ENCODE measurements at places on chromosomes 3 and 15.

- no peak for DNase-seq
Measured at GRCh38 chr3:123331006-123331405, 117.9 kb downstream of the ADCY5 start.

- DNase-seq = no peak
Measured at GRCh38 chr3:129065720-129066073, 5.1 kb downstream of the GP9 start.

DNA sequence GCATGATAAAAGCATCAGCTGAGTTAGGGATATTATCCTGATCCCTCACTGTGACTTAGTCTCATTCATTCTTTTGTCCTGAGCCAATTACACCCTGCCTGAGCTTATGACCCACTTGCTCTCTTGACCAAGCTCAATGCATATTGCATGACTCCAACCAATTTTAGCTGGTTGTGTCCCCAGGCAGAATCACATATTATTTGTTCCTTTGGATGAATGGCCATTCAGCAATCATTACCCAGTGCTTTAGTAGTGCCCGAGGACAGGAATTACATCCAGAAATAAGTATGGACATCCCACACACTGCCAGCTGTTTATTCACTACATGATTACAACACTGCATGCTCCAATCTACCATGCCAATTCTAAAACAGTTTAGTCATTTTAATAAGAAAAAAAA, 322.5 kb downstream of the ZBBX start:
- no peak for DNase-seq

DNA sequence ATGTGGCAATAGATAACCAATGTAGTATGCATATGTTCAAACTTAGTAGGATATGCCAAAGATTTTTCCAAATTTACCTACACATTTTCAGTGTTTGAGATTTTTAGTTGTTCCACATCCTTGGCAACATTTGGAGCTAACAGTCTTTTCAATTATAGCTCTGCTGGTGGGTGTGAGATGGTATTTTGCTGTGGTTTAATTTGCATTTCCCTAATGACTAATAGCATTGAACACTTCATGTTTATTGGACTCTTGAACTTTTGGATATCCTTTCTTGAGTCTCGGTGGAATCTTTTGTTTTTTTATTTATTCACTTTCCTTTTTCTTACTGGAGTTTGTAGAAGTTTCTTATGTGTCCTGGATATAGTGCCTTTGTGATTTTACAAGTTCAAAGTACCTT, 11.0 kb upstream of the ILDR1 start:
- no peak for DNase-seq

DNA sequence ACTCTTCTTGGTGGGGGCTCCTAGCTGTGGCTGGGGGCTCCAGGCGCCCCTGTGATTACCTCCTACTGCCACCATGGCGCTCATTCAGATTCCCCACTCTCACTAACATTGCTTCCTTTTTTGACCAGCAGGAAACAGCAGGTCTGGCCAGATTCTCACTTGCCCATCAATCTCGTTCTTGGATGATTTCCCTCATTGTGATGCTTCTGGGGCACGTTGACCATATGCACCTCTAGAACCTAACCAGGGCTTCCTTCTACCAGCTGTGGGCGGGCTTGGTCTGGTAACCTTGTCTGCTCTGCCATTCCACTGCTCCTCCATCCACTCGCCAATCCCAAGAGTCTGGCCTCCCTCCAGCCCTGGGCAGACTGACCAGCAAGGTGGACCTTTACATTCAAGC, 35.9 kb upstream of the PTPN23 start:
- DNase-seq = no peak

DNA sequence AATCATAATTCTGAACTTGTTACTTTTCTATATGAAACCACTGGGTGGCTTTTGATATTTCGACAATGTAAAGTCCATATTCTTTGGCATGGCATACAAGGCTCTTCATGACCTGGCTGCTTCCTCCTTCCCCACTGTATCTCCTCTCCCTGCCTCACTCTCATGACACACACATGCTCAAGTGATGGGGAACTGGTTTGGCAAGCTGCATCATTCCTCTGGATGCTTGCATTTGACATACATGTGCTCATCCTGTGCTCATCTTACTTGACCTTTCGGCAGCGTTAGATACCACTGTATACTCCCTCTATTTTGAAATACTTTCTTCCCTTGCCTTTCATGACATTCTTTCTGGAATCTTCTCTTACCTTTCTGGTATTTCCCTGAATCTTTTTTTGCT, 51.8 kb upstream of the ZDHHC23 start:
- DNase-seq = no peak

- peak; percentile 19 for DNase-seq
Measured at GRCh38 chr15:42387603-42388002, 28.3 kb downstream of the CAPN3 start.

GRCh38 chr15:54559405-54560069, 581.3 kb downstream of the UNC13C start:
- no peak for DNase-seq

DNA sequence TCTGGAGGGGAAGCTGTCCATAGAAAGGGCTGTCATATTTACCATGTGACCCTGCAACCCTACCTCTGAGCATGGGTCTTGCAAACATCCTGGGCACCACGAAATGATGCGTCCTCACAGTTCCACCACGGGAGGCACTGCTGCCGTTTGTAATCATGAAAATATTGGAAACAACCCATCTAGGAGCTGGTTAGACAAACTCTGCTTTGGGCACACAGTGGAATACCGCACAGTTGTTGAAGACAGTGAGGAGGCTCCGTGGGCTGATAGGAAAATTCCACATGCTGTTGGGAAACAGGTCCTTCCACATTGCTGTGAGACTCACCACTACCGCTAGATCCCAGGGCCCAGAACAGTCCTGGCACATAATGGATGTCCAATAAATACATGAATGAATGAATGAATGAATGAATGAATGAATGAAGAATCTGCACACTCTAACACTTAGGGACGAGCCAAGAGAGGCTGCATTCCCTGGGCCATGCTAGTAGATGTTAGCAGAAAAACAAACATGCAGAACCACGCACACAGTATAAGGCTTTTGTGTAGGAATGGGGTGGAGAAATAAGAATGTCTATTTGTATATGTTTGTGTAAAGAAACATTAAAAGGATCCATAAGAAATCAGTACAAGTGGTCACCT, 40.6 kb downstream of the TPRA1 start:
- DNase-seq = no peak

GRCh38 chr3:87287011-87287410, 10.6 kb upstream of the POU1F1 start:
- DNase-seq = no peak

GRCh38 chr15:100334456-100334855, 7.3 kb downstream of the ADAMTS17 start:
- DNase-seq = no peak

DNA sequence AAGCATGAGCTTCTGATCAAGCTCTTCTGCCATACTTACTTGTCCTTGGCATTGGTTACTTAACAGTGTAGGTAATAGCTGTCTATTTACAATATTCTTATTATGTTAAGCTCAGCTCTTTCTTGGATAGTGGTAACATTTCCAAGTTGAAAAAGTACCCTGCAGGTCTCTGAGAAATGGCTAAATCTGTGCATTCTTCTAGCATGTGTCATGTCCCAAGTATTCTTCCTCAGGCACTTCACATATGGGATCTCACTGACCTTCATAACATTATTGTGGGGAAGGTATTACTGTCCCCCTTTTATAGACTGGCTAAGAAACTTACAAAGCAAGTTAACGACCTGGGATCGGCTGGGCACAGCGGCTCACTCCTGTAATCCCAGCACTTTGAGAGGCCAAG, 236.1 kb downstream of the RORA start:
- DNase-seq = no peak

DNA sequence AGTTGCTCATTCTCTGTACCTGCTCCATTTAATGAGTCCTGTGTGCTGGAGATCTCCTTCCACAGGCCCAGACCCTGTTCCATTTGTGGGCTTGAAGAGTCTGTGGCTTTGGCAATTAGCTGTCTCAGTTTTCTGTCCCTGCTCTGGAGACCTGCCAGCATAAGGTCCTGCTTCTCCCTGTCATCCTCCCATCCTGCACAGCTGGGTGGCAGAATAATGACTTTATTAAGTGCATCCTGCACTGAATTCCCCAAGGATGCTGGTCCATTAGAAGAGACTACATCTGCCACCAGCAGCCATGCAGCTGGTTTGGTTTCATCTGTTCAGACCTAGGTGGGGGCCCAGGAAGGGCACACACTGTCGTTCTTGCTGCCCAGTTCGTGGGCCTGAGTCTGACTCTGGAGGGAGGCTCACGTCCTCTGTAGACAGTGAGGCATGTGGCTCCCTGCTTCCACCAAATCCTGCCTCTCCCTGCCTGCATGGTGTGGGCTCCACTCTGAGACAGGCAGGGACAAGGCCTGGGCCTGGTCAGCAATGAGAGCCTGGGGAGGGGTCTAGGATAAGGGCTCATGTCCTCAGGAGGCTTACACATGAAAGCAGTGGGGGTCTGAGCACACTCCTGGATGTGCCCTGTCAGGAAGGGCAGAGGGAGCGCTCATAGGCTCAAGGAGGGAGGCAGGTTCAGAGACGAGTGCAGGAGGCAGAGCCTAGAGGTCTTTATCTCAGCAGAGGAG, 78.4 kb upstream of the PRR23E start:
- no peak for DNase-seq

DNA sequence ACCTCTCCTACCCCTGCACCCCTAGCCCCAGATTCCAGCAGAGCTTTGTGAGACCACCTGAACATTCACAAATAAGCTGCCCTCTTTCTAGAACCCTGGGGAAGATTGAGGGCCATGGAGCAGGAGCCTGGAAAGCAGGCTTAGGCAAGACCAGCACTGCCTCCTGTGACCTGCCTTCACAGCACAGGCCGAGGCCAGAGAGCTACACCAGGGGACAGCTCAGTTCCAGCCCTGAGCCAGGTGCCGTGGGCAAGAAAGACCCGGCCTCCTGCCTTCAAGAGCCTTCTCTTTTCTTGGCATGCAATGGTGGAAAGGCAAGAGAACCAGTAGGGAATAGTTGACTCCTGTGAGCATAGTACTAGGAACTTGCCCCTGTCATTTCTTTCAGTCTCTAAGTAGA, 48.1 kb downstream of the SLC6A6 start:
- DNase-seq = no peak

- DNase-seq = no peak
Measured at GRCh38 chr3:162443376-162443775, 946.8 kb downstream of the OTOL1 start.

- DNase-seq = no peak
Measured at GRCh38 chr3:104521606-104522336, 844.9 kb upstream of the ALCAM start.

DNA sequence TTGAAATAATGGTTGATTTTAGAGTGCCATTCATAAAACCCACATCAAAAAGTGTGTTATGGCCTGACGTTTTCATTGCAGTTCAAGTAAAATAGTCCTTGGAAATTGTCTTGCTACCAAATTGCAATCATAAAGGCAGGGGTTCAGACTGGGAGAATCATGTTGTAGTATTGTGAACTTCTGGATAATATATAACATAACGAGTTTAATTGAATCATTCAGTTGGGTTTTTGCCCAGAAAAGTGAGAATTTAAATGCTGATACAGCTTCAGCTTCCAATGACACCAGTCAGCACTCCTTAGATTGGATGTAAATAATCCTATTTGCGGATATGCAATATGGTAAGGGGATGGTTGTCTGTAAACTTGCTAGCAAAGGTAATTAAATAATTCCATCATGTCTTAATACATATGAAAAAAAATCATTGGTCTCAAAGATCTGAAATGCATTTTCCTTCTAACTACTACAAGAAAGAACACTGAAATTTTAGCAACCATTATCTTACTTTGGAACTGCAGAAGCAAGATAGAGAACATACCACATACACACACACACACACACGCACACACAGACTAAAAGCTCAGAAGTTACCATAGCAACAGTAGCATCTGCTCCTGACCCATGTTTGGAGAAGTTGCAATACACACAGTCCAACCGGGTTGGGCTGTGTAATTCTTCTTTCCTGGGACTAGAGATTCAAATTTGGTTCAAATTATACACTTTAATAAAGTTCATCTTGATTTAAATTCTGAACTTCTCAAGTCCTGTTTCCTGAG, 686.2 kb upstream of the NR2F2 start:
- no peak for DNase-seq

All from RWPE2 (cell line).